Stimulated activated CD8-positive, alpha-beta memory T cell treated with anti-CD3 and anti-CD28 coated beads, Interleukin-7, amount 100 ng/mL, for 4 hours (primary cell): ENCODE measurements at places on chromosomes 13 and 19.

DNA sequence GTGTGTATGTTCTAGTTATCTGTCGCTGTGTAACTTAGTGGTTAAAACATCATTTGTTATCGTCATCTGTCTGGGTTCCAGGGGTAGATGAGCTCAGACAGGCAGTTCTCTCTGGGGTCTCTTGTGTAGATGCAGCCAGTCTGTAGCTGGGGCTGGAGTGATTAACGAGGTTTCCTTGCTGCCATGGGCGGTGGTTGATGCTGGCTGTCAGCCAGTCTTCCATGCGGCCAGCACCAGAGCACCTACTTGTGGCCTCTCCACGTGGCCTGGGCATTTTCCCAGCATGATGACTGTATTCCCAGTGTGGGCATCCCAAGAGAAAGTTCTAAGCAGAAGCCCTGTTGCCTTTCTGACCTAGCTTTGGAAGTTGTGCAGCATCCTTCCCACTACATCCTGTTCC is 10.7 kb downstream of the ERCC5 start:
- no peak for DNase-seq

DNA sequence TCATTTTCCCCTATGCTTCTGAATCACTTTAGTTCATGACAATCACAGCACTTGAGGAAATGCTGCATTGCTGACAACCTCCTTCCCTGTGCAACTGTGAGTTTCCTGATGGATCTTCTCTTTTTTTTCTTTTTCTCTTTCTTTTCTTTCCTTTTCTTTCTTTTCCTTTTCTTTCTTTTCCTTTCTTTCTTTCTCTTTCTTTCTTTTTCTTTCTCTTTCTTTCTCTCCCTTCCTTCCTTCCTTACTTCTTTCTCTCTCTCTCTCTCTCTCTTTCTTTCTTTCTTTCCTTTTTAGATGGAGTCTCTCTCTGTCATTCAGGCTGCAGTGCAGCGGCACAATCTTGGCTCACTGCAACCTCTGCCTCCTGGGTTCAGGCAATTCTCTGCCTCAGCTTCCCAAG is 247.9 kb upstream of the HTR2A start:
- DNase-seq = no peak

GRCh38 chr13:30872276-30872594 is 33.8 kb upstream of the MEDAG start:
- no peak for DNase-seq

DNA sequence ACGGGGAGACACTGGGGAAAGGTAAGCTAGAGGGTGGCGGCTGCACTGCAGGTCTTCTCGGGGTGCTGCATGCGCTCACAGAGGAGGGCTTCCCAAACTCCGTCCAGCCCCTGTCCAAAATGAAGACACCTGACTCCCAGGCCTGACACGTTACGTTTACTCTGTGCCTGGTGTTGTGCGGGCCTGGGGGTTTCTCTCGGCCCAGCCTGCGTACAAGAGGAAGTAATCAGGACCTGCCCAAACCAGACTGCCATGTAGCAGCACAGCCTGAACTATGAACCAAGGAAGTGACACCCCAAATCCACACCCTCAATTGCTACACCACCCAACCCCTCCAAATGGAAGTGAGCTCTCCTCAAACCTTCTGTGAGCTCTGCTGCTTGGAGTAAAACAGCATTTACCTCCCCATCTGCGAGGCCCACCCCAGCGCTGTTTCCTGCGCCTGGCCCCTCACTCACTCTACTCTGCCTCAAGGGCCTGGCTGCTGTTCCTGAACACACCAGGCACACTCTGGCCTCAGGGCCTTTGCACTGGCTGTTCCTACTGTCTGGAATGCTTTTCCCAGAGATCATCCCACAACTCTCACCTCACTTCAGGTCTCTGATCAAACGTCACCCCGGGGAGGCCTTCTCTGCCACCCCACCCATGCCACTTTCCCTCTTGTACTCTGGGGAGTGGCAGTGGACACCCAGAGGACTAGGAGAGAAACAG is 3.0 kb downstream of the HSPBP1 start:
- no peak for DNase-seq

- DNase-seq = no peak
Measured at GRCh38 chr19:42066075-42066754, 3.8 kb downstream of the GRIK5 start.

DNA sequence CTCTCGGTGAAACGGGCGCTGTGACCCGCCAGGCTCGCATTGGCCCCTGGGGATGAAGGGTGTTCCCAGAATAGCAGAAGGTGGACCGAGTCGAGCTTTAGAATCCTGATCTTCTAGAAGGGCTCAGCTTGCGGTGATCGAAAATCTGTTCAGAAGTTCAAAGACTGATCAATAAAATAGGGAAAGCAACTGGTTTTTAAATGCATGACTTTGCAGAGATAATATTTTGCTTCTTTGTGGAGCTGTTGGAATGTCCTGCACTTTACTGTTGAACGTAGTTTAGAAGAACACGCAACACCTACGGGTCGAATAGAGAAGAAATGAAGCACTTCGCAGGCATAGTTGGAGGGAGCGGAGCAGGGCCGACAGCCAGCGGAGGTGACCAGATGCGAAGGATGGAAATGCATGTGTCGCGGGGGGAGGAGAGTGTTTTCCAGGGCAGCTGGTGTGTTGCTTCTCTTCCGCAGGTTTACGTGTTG is 766 bp downstream of the CEBPG start:
- no peak for DNase-seq

GRCh38 chr19:6459262-6460098 is at the start of gene SLC25A23:
Gene SLC25A23, minus strand, starts transcription at chr19:6459792. Its CDS starts 164 bp downstream, at chr19:6459628.
- DNase-seq = no peak

DNA sequence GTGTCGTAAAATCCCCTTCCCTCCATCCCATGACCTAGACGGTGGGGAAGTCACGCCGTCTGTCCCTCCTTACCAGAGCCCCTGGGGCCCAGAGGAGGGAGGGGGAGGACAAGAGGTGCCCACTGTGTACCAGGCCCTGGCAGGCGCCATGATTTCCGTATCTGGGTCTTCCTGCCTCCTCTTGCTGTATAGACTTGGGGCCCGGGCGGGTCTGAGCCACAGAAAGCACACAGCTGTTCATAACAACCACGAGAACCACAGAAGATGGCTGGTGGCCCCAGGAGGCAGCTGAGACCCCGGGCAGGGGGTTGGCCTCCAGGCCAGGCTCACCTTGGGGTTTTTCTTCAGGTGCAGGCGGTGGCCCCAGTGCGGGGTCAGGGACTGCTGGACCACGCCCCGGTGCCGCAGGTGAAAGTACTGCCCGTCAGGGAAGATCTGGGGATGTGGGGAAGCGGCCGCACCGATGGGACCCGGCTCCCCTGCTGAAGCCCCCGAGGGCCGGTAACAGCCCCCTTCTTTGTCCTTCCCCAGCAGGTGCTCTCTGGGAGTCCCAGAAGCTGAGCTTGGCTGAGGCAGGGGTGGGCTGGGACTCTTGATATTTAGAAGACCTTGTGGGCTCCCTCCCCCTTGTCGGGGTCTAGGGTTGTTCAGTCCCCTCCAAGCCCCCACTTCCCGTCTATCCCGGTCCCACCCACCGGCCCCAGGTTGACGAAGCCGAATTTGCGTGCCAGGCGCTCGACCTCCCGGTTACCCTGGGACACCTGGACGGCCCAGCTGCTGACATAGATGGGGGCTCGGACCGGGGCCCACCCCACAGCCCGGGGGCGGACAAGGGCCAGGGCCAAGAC is 463 bp downstream of the PCSK4 start:
- DNase-seq = no peak

DNA sequence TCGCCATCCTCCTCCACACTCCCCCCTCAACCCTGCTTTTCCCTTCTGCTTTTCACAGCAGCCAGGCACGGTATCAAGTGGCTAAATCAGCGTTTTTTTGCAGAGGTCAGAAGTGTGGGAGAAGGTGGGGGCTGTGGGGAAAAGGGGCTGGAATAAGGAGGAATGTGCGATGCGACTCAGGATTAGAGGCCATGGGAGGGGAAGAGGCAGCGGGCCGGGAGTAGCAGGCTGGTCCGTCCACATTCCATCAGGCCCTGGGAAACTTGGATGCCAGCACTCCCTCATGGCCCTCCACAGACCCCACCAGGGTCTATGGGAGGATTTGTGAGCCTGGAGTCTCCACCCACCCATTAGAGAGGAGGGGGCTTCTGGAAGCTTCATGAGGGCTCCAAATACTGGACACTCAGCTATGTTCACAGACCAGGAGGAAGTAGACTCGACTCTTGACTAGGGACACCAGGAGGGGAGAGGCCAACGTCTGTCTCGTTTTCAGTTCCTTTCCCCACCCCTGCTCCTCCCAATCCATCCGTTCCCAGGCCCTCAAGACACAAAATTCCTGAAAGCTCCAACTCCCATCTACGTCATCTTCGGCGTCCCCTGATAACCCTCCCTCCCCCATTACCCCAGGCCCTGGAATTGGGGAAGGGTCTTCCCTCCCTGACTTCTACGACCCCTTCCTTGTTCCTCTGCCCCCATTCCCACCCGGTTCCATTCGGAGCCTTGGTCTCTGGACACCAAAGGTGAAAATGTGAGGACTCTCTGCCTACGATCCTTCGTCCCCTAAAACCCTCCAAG is 3.3 kb upstream of the KCNC3 start:
- DNase-seq = no peak

GRCh38 chr13:74046431-74046830 is 87.8 kb downstream of the KLF12 start:
- no peak for DNase-seq

DNA sequence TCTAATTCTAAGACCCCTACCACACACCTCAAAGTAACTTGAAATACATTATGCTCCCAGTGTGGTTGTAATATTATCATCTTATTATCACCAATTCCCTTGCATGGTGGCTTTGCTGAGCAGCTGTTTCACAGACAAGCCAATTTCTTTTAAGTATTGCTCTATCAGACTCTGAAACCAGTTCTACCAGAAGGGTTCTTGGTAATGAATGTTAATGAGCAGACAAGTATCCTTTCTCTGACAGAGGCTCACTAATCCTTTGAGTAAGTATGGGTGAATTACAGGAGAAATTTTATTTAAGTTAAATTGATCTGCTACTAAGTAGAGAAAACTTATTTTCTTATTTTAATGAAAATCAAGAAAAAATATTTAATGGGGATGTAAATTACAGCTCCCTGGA is 326.0 kb downstream of the GPC6 start:
- no peak for DNase-seq

DNA sequence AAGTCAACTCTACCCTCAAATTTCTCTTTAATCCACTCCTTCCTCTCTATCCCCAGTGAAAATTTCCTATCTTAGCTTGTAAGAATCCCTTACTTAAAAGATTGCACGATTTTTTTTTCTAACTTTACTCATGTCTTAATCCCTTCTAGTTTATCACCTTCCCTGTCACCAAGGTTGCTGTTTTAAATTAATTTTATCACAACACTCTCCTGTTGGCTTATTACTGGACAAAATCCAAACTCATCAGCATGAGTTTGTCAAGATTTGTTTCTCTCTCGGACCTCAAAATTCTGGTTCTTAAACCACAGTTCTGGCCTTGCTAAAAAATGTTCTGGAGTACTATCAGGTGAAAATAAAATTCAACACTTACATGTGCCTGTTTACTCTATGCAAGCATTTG is 959.1 kb upstream of the SLC10A2 start:
- no peak for DNase-seq
